Vagina (tissue), 2 donors: ENCODE measurements at places on chromosomes 12 and 14.

DNA sequence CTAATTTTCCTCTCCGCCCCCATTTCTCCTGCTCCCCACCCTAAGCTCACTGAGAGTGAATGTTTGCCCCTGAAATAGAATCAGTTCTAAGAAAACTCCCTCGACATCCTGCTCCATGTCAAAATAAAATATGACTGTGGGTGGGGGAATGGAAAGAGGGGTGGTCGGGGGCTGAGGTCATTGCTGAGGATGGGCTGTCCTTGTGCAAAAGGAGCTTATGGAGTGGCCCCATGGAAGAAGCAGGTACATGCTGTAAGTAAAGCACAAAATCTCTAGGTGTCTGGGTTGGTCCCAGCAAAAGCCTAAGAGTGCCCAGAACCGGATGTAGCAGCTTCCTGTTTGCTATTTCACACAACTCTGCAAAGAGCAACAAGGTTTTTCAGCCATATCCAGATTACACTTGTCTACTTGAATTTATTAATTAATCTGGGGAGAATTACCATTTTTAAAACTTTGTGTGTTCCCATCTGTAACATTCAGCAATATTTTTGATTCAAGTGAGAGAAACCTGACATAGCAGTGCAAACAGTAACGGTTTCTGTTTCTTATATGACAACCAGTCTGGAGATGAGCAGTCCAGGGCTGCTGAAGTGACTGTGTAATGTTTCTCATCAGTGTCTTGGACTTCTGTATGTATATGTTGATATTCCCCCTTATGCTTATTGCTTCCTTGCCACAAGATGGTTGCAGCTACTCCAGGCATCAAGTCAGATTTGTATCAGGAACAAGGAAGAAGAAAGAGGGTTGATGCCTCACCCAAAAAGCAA, 40.4 kb upstream of the GZMB start:
- DNase-seq: no peak

DNA sequence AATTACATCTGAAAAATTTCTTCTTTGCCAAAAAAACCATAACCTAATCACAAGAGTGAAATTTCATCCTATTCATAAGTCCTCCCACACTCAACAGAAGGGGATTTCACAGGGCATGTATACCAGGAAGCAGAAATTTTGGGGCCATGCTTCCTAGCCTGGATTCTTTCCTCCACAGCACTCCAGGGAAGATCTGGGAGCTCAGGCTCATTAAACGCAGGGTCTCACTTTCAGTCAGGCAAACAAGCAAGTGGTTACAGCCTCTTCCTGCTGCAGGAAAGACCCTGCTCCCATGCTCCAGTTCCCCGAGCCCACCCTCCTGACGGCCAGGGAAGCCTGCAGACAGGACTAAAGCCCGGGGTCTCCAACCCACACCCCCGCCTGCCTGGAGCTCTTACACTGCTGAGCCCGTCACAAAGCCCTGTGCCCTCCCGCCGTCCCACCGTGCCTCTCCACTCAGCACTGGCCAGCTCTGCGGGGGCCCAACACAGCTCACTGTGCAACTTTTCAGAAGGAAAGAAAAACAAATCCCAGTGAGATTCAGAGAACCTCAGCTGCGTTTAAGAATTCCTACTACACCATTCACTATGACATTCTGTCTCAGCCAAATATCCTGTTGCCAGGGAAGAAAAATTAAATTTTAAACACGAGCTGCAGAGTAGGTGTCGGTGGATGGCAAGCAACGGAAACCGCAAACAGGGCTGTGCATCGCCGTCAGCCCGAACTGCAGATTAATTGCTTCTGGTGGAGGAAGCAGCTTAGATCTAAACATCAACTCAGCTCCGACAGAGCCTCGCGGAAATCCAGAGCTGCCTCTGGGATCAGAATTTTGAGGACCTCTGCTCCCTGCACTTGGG, 106.7 kb upstream of the SFSWAP start:
- DNase-seq: no peak

DNA sequence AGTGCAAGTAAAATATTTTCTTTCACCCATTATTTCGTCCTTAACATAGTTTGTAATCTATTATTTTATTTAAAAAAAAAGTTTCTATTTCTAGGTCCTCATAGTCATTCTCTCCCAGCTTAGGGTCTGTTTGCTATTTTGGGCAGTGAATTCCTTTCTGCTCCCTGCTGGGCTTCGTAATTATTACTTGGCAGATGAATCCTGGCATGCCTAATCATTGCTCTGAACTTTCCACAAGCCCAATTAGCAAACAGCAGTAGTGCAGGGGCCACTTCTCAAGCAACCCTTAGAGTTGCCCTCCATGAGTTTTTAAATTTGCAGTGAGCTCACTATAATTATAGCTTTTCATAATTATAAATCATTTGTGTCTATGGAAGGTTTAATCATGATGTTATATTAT, 1378.3 kb upstream of the SEL1L start:
- DNase-seq: no peak

DNA sequence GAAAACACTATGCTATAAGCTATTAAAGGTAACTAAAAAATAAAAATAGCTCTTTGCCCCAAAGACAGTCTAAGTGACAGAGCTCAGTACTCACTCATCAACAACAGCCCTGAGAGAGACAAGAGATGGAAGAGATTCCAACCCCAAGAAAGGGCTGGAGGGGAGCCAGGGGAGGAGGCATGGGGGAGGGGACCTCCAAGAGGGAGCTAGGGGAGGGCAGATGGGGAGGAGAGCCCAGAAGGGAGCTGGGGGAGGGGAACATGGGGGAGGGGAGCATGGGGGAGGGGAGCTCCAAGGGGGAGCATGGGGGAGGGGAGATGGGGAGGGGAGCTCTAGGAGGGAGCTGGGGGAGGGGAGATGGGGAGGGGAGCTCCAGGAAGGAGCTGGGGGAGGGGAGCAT, 7.7 kb downstream of the SSH1 start:
- no peak for DNase-seq

- DNase-seq: no peak
Measured at GRCh38 chr14:35932136-35932535, 106.0 kb downstream of the BRMS1L start.

GRCh38 chr12:116594325-116595038, 35.3 kb downstream of the MAP1LC3B2 start:
- DNase-seq: no peak

DNA sequence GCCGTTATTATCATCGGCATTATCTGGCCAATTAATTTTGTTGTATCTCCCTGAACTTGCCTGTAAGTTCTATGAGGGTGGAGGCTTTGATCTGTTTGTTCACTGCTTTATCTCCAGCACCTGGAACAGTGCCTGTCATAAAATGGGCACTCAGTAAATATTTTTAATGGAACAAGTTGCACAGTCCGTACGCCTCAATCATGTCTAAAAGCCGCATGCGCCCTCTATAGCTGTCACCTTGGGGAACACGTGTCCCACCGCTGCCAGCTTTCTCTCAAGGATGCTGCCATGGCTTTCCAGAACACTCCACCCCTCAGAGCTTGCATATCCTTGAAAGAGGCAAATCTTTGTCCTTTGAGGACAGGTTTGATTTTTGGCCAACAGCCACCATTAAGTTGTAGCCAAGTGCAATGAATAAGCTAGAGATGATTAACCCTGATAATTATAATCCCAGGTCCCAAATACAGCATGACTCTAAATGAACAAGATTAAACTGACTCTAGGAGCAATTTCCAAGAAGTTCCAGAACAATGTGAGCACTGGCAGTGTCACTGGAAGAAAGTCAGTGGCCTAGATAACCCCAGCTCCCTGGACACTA, 55.1 kb downstream of the ERH start:
- no peak for DNase-seq

- no peak for DNase-seq
Measured at GRCh38 chr14:103763730-103764488, 48.3 kb downstream of the ZFYVE21 start.

GRCh38 chr12:31016057-31016456, 57.6 kb upstream of the DDX11 start:
- DNase-seq: no peak
